Stimulated activated CD8-positive, alpha-beta memory T cell treated with anti-CD3 and anti-CD28 coated beads, Interleukin-2, amount 100 ng/mL, for 48 hours (primary cell): ENCODE measurements at places on chromosomes 2 and 18.
A peak's percentile ranks its signal among the peaks of the same experiment; 100 is the strongest.

GRCh38 chr18:5449858-5450509 is 93.8 kb downstream of the EPB41L3 start:
- no peak for DNase-seq

- DNase-seq = no peak
Measured at GRCh38 chr2:28250006-28250405, 142.7 kb upstream of the FOSL2 start.

DNA sequence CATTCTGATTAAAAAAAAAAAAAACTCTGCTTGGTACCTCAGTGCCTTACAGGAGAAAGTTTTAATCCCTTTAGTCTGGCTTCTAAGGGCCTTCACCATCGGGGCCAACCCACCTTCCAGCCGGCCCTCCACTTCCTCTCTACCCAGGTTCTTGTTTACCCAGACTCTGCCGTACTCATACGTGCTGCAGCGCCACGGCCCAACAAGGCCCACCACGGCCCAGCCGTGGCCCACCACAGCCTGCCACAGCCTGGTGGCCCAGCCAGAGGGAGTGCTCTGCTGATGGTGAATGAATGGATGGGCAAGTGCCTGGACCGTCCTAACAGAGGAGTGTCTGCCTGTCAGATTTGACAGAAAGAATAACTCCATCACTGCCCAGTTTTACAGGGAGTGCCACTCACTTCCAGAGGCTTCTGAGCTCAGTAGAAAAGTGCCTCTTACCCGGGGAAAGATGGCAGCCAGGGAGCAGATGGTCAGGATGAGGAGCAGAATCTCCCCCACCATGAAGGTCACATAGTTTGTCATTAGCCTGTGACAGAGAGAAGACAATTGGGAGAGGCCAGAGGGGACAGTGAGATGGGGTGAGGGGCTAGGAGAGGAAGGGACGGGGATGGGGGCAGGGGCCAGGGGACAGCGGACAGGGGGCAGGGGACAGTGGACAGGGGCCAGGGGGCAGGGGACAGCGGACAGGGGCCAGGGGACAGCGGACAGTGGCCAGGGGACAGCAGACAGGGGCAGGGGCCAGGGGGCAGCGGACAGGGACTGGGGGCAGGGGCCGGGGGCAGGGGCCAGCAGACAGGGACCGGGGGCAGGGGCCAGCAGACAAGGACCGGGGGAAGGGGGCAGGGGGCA is 38.2 kb downstream of the CENPO start:
- no peak for DNase-seq

DNA sequence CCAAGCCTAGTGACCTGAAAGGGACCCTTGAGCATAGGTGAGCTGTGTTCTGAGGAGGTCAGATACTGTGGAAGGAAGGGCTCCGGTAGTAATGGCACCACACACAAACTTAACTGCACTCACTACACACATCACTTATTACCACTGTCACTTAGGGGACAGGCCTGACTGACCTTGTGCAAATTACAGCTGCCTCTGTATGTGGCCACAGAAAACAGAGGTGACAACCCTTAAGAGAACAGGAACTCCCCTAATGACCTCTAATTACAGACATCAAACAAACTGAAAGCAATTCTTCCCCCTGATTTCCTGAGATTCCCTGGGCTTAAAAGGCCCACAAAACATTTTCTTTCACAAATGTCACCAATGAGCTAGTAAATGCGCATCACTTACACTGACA is 360.6 kb downstream of the RND3 start:
- no peak for DNase-seq

- no peak for DNase-seq
Measured at GRCh38 chr18:58429442-58429841, 199.4 kb downstream of the ALPK2 start.

- DNase-seq = peak; percentile 24
Measured at GRCh38 chr18:58525517-58525916, 103.4 kb downstream of the ALPK2 start.
